ENCODE measurements at places on chromosomes 2 and 18. TPM values are rescaled to one million over a fixed set of nuclear protein-coding genes. Genes with fewer than 3 reads are reported as not detected.
A peak's percentile ranks its signal among the peaks of the same experiment; 100 is the strongest.

GBX2 gene
- not detected for total RNA-seq

KATNAL2 gene
- total RNA-seq = 11.7 TPM

C2orf72 gene
- 13.0 TPM for total RNA-seq

GRCh38 chr2:101111917-101112771, 39.0 kb downstream of the TBC1D8 start:
- DNase-seq = no peak

DNA sequence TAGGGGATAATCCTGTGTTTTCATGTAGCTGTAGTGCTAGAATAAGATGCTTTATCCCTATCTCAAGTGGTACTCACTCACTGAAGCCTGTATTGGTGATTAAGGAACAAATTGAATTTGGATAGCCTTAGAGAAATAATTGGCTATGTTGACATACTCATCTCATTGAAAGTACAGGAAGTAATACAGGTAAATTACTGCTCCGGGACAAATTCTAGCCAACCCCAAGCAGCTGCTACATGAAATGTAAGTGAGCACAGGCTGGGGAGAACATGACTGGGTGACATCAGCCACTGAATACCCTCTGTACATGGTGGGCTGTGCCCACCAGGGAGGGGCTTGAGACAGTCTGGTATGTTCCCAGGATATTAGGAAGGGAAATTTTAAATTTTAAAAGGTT, 188.4 kb upstream of the RASGRP3 start:
- DNase-seq = no peak

- no peak for DNase-seq
Measured at GRCh38 chr2:134347756-134348155, 93.9 kb downstream of the MGAT5 start.

- DNase-seq = peak; percentile 78
Measured at GRCh38 chr18:50970006-50970405, 2.2 kb downstream of the ELAC1 start.

GRCh38 chr2:26178746-26179436, 6.0 kb downstream of the GAREM2 start:
- DNase-seq = no peak

DNA sequence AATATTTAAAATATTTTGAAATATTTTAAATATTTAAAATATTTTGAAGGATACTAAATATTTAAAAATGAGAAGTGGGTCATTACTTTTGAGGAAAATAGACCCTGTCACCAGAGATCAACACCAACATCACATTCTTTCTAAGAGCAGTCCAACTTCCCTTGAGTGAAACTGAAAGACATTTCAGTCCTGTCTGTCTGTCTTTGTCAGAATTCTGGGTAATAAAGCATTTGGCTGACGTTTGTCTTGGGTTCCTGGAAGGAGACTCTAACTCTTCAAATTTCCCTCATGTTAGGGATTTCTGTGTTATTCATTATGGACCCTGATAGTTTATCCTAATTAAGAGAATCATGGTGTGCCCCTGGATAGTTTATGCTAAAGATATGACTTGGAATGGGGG, 32.8 kb downstream of the TTC21B start:
- no peak for DNase-seq

DNA sequence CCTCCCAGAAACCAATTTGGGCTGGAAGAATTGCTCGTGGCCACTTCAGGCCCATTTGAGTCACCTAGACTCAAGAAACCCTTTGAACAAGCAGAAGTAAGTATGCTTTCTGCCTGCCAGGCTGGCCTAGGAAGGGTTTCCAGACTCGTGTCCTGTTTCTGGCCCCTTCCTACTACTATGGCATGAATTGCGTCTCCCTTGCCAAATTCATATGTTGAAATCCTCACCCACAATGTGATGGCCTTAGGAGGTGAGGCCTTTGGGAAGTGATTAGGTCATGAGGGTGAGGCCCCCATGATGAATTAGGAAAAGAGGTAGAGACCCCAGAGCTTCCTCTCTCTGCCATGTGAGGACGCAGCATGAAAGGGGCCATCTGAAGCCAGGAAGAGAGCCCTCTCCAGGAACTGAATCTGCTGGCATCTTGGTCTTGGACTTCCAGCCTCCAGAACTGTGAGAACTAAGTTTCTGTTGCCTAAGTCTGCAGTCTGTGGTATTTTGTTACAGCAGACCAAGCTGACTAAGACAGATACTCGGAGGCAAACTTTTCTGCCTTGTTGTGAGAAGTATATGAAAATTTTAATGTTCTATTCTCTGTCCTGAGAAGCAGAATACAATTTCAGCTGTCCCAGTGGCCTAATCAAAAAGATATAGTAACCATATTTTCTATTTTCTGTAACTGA, 13.1 kb downstream of the GPR45 start:
- no peak for DNase-seq

All from prostate gland (tissue), 2 donors.